ENCODE measurements at places on chromosomes 12 and 14.

- no peak for DNase-seq
Observed at GRCh38 chr12:106429636-106430035, 72.1 kb downstream of the POLR3B start.

GRCh38 chr12:110171186-110171538 is 47.0 kb downstream of the IFT81 start:
- DNase-seq: no peak

GRCh38 chr14:102469261-102469660 is 40.3 kb downstream of the ANKRD9 start:
- DNase-seq: no peak

GRCh38 chr12:122937622-122938091 is 28.6 kb downstream of the ABCB9 start:
- no peak for DNase-seq

GRCh38 chr14:106315436-106315835 is 789.1 kb downstream of the TMEM121 start:
- no peak for DNase-seq

- no peak for DNase-seq
Observed at GRCh38 chr12:92342574-92342973, 196.9 kb upstream of the BTG1 start.

- DNase-seq: no peak
Observed at GRCh38 chr12:53380794-53381730, 1.1 kb downstream of the SP1 start.

GRCh38 chr12:117749431-117749830 is 219.4 kb downstream of the KSR2 start:
- no peak for DNase-seq

- no peak for DNase-seq
Observed at GRCh38 chr12:126493366-126494108, 1428.3 kb downstream of the AACS start.

DNA sequence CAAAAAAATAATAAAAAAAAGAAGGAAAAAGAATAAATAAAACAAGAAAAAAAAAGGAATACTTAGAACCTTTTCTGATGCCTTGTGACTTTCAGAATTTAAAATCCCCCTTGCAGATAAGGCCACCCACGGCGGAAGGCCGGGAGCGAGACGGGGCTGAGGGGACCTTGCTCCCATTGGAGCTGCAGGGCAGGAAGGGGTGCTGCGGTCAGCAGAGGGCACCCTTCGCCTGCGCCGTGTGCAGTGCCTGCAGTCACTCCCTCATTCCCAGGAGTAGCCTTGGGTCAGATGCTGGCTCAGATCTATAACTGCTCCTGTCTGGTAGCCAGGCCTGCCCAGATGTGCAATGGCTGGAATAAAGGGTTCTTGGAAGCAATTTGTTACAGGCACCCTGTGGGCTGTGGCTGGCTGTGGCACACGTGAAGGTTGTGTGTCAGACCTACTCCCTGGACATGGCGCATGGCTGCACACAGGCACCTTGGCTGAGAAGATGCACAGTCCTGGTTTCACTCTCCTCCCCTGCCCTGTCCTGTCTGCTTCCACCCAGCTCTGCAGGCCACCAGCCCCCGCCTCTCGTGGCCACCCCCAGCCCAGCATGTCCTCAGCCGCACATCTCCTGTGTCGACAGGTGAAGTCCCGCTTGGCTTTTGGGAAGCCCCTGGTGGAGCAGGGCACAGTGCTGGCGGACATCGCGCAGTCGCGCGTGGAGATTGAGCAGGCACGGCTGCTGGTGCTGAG is 13.4 kb upstream of the ALDH2 start:
- no peak for DNase-seq

GRCh38 chr12:67647181-67647798 is 1.3 kb upstream of the DYRK2 start:
- no peak for DNase-seq

GRCh38 chr14:92665661-92666110 is 82.7 kb downstream of the LGMN start:
- no peak for DNase-seq

DNA sequence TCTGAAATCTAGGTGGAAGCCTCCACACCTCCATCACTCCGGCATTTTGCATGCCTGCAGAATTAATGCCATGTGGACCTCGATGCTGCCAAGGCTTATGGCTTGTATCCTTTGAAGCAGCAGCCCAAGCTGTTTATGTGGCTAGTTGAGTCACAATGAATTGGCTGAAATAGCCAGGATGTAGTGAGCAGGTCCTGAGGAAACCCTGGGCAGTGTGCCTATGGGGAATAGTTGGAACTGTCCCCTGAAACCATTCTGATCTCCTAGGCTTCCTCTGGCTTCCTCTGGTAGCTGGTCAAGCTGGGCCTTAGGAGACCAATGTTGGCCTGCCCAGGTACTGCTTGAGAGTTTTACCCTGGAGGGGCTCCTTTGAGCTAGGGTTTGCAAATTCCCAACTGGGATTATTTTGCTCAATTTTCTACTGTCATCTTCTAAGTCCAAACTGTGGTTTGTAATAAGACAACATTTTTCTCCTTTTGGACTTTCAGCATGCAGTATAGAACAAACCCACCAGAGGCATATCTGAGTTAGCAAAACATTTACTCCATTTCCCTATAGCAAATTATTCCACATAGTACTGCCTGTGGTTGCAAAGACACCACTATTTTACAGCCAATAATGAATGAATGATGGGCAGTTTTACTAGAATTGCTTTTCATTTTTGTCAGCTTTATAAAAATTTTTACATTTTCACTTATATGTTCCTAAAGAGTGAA is 85.1 kb upstream of the AMIGO2 start:
- no peak for DNase-seq

DNA sequence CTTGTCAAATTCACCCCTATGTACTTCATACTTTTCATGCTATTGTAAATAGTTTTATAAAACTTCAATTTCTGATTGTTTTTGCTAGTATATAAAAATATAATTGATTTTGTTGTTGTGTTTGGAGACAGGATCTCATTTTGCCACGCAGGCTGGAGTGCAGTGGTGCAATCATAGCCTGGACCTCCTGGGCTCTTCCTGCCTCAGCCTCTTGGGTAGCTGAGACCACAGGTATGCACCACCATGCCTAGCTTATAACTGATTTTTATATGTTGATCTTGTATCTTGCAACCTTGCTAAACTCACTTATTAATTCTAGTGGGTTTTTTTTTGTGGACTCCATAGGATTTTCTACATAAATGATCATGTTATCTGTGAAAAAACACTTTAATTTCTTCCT is 23.5 kb downstream of the ATP5MC2 start:
- no peak for DNase-seq

GRCh38 chr12:46944088-46944487 is 118.3 kb upstream of the SLC38A4 start:
- DNase-seq: no peak

- peak; percentile 5 for DNase-seq
Observed at GRCh38 chr14:68210729-68211299, 391.2 kb downstream of the RAD51B start.

DNA sequence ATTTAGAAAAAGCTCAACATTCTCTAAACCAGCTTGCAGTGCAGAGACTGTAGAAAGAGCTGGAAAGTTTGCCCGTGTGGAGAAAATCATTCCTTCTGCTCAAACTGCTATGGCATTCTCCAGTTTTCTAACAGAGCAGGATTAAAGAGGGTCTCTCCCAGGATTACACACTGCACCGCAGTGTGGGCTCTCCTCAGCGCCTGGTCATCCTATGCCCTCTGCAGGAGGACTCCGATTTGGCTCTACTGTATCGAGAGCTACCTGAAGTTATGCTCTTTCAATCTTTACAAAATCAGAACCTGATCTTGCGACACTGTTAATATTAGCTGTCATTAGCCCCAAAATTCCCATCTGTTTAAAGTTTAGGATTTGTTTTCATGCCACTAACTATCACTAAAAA is 33.0 kb downstream of the BHLHE41 start:
- DNase-seq: no peak

GRCh38 chr12:72888693-72889092 is 616.5 kb downstream of the TRHDE start:
- no peak for DNase-seq

DNA sequence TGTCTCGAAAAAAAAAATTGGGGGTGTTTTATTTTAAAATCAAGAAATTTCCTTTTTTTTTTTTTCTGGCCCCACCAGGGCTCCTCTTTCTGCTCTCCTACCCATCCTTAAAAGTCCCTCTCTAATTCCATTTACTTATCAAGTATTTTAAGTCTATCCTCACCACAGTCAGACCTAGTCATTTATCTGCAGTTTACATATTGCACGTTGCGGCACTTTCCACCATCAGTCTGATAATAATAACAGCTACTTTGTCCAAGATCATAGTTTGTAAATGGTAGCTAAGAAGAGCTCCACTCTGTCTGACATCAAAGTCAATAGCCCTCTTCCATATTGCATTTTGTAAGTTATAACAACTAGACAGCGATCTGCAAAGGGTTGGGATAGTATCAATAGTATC is 23.6 kb upstream of the CAND1 start:
- DNase-seq: no peak

GRCh38 chr12:89895101-89895500 is 186.5 kb upstream of the ATP2B1 start:
- no peak for DNase-seq

DNA sequence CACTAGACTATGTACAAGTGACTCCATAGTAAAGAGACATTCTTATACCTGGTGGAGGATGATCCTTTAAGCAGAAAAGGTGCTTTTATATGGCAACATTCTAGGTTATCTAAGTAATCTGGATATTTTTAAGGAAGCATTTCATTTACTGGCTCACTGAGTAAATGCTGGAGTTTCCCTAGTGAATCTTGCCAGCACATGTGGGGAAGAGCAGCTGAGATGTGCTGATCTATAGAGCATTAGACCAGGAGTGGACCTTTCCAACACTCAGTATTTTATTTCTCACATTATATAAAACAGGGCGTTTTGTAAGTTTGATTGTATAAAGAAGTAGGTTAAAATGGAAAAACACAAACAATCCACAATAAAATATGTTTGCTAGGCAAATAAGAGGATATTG is 478.5 kb downstream of the ATP23 start:
- no peak for DNase-seq

DNA sequence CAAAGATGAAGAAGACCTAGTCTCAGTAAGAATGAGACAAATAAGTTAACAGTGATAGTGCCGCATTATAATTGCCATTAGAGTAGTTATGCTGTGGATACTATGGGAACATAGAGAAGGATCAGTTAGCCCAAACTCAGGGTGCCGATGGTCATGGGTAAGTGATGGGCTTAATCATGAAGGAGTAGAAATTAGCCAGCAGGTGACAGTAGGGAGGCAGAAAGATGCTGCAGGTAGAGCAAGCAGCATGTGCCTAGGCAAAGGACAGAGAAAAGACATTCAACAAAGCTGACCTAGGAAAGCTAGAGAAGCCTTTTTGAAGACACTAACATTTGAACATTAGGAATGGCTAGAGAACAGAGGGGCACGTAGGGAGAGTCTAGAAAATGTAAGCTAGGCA is 30.6 kb upstream of the PTPRQ start:
- no peak for DNase-seq

- DNase-seq: no peak
Observed at GRCh38 chr14:23163830-23164229, 19.6 kb downstream of the SLC7A8 start.

DNA sequence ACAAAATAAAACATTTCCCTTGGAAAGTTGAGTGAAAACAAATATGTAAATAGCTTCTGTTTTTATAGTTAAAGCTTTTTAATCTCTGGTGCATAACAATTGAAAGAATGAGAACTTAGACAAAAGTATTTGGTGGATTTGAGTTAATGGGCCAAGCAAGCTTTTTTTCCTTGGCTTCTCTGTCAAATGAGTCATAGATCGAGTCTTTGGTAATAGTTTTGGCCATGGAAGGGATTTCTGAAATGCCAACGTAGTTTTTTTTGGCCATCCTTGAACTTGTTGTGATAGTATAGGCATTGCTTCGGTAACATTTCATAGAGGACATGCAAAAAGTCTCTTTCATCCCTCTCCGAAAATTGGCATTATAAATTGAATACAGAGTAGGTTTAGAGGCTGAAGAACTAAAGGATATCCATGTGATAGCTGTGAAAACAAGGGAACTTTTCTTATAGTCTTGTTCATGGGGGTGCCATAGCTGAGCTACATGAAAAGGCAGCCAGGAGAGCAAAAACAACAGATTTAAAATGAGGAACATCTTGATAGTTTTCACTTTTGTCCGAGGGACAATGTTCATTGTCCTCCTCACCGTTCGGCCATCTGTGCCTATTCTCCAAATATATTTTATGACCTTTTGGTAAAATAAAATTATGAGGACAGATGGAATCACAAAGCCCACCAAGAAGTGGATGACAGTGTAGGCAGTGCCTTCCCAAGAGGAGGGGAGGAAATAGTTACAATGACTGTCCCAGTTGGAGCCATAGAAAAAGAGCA is 34.7 kb downstream of the GPR19 start:
- no peak for DNase-seq

DNA sequence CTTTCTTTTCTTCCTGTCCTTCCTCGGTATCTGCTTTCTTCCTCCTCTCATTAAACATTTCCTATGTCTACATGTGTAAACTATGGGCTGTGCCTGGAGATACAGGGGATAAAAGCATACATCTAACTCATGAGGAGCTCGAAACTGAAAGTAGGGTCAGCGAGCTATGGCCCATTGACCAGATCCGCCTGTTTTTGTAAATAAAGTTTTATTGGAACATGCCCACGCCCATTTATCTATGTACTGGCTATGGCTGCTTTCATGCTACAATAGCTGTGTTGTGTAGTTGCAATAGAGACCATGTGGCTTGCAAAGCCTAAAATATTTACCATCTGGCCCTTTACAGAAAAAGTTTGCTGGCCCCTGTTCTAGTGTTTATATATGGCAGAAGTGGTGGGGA is 500.8 kb upstream of the GARIN6 start:
- no peak for DNase-seq

DNA sequence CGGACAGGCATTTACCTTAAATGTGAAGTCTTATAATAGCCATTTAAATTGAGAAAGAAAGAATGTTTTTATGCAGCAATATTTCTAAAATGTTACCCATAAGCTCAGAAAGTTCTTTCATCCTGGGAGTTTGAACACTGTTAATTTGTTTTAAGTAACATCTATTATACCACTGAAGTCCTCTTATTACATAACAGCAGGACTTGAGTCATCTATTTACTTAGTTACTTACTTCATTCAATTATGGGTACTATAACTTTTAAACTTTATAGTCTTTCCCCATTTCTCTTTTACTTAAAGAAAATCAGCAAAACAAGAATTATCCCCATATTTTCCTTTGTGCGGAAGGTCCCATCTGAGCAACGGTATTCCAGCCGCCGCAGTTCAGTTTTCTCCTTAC is 473.1 kb downstream of the ETNK1 start:
- DNase-seq: no peak

DNA sequence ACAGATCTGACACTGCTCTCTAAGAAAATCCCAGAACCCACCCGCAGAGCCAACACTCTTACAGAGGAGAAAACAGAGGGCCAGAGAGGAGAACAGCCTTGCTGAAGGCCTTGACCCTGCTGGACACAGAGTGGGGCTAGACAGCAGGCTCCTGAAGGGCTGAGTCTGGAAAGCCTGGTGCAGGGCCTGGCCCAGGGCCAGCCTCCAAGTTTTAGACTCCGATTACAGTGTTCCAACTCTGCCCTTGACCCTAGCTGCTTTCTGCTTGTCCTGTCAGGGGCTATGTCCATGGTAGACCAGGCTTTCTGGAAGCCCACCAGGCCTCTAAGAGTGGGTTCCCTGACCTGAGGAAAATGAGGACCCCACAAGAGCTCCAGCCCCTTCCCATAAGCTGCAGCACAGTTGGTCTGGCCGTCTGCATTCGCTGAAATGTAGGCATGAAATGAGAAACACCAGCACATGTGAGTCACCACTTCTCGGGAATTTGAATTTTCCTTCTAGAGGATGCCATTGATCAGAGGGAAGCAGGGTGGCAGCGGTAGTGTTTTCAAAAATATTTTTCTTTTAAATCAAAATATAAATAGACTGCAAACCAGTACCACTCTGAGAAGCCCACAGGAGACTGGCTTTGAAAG is 154.4 kb downstream of the CALM1 start:
- DNase-seq: no peak
